CD4-positive, alpha-beta T cell treated with Interleukin-12 subunit alpha and Interleukin-12 subunit beta, for 1 hour (primary cell): ENCODE measurements at places on chromosomes 12 and 14.
A peak's percentile ranks its signal among the peaks of the same experiment; 100 is the strongest.

DNA sequence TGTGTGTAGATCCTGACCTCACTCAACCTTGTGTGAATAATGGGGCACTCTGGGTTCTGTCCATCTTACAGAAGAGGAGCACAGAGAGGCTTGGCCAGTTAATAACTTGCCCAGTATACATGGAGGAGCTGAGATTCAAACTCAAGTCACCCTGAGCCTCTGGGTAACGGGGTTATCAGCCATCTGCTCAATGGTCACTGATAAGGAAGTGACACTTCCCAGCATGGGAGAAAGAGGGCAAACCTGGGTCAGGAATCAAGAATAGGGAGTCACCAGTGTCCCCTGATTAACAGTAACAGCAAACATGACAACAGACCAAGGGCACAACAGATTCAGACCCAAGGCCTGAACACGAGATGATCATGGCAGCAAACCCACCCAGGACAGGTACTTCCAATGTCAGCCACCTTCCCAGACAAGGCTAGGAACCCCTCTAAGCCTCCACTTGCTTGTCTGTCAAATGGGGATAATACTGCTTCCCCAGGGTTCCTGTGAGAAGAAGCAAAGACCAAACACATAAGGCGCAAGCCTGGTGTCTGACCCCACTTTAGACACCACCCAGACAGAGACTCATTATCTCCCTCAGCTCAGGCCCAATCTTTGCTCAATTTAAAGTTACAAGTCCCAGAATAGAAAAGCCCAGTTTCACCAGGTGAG lies 3.6 kb downstream of the CCDC85C start:
- DNase-seq = no peak

DNA sequence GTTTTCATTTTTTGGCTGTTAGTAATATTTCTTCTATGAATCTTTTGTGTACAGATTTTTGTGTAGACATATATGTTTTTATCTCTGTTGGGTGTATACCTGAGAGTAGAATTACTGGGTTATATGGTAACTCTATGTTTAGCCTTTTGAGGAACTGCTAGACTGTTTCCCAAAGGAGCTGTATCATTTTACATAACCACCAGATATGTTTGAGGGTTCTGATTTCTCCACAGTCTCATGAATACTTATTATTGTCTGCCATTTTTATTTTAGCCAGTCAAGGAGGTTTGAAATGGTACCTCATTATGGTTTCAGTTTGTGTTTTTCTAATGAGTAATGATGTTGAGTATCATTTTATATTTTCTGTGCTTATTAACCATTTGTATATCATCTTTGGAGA lies 1.9 kb downstream of the PCNX4 start:
- no peak for DNase-seq

- DNase-seq = no peak
These were observed 85.6 kb upstream of the DIO3 start for GRCh38 chr14:101475456-101476257.

DNA sequence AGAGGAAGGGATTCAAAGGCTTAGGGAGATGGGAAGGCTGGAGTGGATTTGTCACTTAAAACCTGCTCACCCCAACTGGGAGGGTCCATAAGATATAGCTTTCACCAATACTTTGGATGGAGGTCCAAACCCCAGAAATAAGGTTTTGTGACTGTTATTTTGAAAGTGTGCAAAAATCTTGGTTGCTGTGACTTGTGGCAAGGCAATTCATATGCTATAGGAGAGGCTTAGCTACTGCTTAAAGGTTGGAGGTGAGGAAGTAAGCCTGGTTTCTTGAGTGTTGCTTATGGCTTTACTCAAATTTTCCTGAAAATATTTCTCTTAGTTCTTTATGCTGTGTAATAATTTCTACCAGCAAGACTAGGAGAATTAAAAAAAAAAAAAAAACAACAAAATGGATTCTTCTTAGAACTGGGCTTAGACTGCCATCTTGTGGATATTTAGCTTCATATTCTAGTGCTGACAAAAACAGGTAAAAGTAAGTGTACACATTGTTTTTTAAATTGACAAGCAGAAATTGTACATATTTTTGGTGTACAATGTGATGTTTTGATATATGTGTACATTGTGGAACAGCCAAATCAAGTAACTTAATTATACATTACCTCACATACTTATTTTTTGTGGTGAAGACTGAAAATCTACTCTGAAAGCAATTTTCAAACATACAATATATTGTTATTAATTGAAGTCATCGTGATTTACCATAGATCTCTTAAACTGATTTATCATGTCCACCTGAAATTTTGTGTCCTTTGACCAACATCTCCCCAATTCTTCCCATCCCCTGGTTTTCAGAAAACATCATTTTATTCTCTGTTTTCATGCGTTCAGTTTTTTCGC lies 23.0 kb downstream of the PDE6H start:
- peak; percentile 67 for DNase-seq

DNA sequence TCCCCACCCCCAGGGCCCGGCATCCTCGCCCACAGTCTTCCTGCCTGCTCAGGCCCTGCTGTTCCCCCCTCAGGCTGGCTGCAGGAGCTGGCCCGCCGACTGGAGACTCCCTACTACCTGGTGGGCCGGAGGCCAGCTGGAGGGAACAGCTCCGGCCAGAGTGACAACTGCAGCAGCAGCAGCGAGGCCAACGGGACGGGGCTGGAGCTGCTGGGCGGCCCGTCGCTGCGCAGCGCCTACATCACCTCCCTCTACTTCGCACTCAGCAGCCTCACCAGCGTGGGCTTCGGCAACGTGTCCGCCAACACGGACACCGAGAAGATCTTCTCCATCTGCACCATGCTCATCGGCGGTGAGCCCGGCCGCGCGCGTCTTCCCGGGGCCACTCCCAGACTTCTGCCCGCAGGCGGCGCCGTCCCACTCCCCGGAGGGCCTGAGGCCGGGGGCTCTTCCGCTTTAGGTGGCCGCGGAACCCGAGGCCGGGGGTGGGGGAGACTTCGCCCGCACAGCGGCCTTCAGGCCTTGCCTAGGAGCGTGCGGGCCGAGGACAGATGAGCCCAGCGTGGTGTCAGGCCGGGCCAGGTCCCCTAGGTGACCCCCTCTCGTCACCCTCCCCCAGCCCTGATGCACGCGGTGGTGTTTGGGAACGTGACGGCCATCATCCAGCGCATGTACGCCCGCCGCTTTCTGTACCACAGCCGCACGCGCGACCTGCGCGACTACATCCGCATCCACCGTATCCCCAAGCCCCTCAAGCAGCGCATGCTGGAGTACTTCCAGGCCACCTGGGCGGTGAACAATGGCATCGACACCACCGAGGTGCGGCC lies 10.2 kb downstream of the KCNH3 start:
- peak; percentile 27 for DNase-seq

GRCh38 chr12:93880853-93881522 lies 203.8 kb downstream of the CRADD start:
- DNase-seq = no peak

- no peak for DNase-seq
These were observed 53.5 kb downstream of the IRF2BPL start for GRCh38 chr14:76975051-76975450.
